ENCODE measurements at places on chromosomes 1 and 21. TPM values are rescaled to one million over a fixed set of nuclear protein-coding genes. Genes with fewer than 3 reads are reported as not detected.

AKR7A3 gene
- total RNA-seq: 1.8 TPM

- no peak for DNase-seq
- peak overlapping the region; percentile 50 for H3K27ac ChIP-seq
- peaks cover 5% of the 10 kb centered on the region for H3K36me3 ChIP-seq
- H3K4me1 ChIP-seq: peaks cover 29% of the 10 kb centered on the region
- no peak overlapping the region for H3K4me3 ChIP-seq
- H3K27me3 ChIP-seq: no peaks in the 10 kb centered on the region
These were observed 151.3 kb downstream of the ETS2 start for GRCh38 chr21:38956856-38957571.

GRCh38 chr1:94597701-94598100 is 56.1 kb upstream of the F3 start:
- no peak for DNase-seq
- peaks cover 6% of the 10 kb centered on the region for H3K4me1 ChIP-seq
- H3K27ac ChIP-seq: no peak overlapping the region

- H3K4me1 ChIP-seq: peaks cover 24% of the 10 kb centered on the region
- DNase-seq: peak; percentile 69
- H3K27ac ChIP-seq: no peak overlapping the region
- peak overlapping the region; percentile 90 for H3K4me3 ChIP-seq
- no peaks in the 10 kb centered on the region for H3K36me3 ChIP-seq
These were observed 849 bp downstream of the NFIA start for GRCh38 chr1:61083013-61083806.

PROK1 gene
- total RNA-seq: not detected

ADAMTS1 gene
- total RNA-seq: 0.95 TPM

AIRE gene
- total RNA-seq: 0.05 TPM

KRTAP7-1 gene
- total RNA-seq: not detected

ZNF496 gene
- 15.7 TPM for total RNA-seq

SELENBP1 gene
- not detected for total RNA-seq

- H3K36me3 ChIP-seq: peaks cover 30% of the 10 kb centered on the region
- no peak for DNase-seq
- no peak overlapping the region for H3K27ac ChIP-seq
- no peak overlapping the region for H3K4me3 ChIP-seq
These were observed 4.4 kb downstream of the TMEM200B start for GRCh38 chr1:29119121-29119929.

DNA sequence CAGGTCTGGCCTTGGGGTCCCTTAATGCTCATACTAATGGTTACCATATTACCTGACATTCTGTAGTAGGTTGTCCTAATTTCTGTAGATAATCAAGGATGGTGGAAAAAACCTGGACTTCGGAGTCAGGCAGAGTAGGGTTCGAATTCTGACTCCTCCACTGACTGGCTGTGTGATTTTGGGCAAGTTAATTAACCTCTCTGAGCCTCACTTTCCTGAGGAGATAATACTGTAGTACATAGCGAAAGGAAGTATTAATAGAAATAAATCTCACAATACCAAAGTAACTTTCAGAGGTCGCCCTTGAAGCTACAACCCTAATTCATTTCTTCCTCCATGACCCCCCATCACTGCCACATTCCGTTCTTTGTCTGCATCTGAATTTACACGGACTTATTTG is 72.9 kb downstream of the KCNN3 start:
- no peak overlapping the region for H3K4me3 ChIP-seq
- peaks cover 18% of the 10 kb centered on the region for H3K27me3 ChIP-seq
- H3K36me3 ChIP-seq: no peaks in the 10 kb centered on the region
- no peak for DNase-seq
- peaks cover 11% of the 10 kb centered on the region for H3K4me1 ChIP-seq

DNA sequence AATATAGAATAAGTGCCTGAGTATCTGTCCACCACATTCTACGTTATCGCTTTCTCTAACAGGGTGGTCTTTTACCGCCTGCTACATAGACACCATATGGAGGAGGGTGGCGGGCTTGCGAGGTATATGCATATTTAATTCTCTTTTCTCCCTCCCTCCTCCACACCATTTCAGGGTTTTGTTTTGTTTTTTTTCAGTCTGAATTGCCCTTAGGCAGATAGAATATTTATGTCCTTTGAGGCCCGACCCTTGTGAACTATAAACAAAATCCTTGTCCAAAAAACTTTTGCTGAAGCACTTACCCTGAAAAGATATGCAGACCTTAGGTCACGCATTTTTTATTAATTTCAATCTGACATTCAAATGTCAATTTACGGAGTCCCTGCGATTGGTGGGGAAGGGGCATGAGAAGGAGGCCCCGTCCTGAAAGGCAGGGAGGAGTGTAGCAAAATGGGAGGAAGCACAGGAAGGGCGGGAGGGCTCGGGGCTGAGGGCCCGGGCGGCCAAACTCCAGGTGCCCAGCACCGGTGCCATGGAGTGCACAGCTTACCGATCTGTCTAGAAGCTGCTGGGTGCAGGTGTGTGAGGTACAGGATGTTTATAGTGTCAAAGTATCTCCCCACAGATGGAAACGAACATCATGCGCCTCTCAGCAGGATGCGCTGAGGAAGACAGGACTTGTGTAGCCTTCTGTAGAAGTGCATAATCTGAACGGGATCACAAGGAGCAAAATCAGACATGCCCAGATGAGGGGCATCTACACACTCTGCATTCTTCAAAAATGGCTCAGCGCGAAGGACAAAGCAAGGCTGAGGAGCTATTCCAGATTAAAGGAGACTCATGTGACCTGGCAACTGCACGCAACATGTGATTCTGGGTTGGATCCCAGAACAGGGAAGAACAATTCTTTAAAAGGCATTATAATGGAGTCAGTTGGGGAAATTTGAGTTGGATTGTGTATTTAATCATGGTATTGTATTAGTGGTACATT is 68.8 kb upstream of the LYST start:
- H3K27me3 ChIP-seq: peaks cover 8% of the 10 kb centered on the region
- H3K4me3 ChIP-seq: no peak overlapping the region

All from activated CD4-positive, alpha-beta T cell treated with anti-CD3 and anti-CD28 coated beads, Interleukin-2, amount 10 ng/mL, durations not matched to agents 24 days and 14 days (primary cell).